ENCODE measurements at places on chromosomes 1 and 21.

GRCh38 chr1:99691175-99691574 lies 45.3 kb downstream of the PALMD start:
- DNase-seq = no peak

DNA sequence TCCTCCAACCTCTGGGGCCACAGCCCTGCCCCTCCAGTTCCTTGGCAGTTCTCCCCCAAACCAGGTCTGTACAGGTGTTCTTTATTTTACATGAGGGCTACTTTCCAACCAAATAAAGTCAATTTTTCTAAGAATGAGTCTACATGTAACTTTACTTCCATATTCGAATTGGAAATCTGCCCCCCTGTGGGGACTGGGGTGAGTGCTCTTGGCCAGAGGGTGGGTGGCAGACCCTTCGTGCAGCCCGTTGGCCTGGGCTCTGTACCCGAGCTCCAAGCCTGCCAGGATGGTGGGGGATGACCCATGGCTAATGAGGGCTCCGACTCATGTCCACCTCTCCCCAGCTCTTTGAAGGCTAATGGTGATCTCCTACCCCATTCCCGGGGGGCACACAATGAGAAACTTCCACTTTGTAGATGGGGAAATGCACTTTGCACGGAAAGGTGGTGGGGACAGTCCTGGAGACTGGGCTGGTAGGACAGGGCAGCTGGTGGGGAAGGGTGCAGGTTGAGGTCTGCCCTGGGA lies 589 bp upstream of the CATSPER4 start:
- no peak for DNase-seq

DNA sequence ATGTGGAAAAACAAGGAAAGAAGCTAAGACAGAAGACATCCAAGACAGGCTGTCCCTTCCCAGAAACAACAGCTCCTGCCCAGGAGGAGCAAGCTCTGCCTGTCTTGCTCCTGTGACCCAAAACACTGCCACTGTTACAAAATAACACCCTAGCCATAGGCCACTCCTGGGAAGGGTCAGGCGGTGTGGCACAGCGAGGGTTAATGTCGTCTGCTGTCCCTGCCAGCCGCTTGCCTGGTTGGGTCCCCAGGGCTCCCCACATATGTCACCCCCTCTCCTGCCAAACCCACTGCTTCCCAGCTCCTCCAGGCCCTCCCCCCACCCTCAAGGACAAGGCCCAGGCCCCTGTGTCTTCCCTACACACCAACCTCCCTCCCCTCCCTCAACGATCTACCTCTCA lies 3.9 kb upstream of the NHLH1 start:
- no peak for DNase-seq

GRCh38 chr1:31923901-31924535 lies 14.2 kb downstream of the PTP4A2 start:
- DNase-seq = no peak

DNA sequence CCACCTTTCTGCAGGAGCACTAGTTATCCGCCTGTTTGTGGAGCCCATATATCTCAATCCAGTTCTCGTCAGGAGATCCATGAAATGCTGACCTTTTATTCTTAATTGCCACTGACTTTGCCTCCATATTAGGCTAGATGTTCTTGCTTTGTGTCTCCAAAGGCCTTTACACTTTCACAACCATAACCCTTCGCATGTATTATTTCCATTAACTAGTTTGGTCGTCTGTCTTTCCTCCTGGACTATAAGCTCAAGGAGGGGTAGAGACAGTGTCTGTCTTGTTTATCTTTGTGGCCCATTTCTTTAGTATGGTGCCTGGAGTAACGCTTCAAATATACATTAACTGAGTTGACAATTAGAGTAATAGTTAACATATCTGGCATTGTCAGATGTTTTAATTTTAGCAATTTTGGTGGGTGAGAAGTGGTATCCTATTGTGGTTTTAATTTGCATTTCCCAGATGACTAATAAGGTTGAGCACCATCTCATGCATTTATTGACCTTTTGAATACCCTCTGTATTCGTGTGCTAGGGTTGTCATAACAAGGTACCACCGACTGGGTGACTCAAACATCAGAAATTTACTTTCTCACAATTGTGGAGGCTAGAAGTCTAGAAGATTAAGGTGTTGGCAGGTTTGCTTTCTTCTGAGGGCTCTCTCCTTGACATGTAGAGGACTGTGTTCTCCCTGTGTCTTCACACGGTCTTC lies 21.7 kb upstream of the IL12RB2 start:
- no peak for DNase-seq

DNA sequence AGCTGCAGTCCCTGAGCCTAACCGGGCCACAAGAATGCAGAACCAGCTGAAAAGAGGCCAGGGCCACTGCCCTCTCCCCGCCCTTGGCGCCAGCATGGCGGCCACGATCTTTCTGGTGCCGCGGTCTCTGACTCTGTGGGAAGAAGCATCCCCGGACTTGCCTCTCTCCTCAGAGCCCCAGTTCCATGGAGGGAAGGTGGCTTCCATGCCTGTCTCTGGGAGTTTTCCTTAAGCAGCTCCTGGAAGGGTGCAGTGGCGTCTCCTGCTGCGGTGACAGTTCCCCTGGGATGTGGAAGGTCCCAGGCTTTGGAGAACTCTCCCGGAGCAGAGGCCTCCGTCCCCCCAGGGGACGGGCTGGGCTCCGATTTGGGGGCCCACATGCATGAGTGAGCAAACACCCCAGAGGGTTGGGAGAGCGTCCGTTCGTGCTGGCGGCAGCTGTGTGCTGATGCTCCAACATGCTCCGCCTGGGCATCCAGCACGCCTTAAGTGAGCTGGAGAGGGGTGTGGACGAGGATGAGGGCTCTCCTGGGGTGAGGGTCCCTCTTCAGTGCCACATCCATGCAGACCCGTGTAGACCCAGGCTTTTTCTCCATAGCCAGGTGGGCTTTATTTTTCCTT lies 109.8 kb upstream of the COL6A1 start:
- DNase-seq = no peak

GRCh38 chr21:38159355-38159754 lies 97.4 kb upstream of the KCNJ15 start:
- peak; percentile 66 for DNase-seq

Measured in Caco-2 (cell line).